ENCODE measurements at places on chromosomes 12 and 14. TPM values are rescaled to one million over a fixed set of nuclear protein-coding genes. Genes with fewer than 3 reads are reported as not detected.

Gene KLRG1
- total RNA-seq, result 1.6 TPM

Gene SLC38A4
- total RNA-seq, result 1.5 TPM

Gene TRHDE
- total RNA-seq, result 0.87 TPM

Gene CPNE8
- 9.4 TPM for total RNA-seq

Gene ADIPOR2
- 56.6 TPM for total RNA-seq

Gene USP44
- total RNA-seq, result 4.3 TPM

Gene GSC
- total RNA-seq, result not detected

Gene RNASE7
- total RNA-seq, result not detected

Gene SINHCAF
- 115 TPM for total RNA-seq

Gene TSPAN19
- not detected for total RNA-seq

Gene CLEC1B
- not detected for total RNA-seq

Gene KRT4
- not detected for total RNA-seq

Gene FAIM2
- total RNA-seq, result 0.10 TPM

- no peak for DNase-seq
- no peaks in the 10 kb centered on the region for H3K36me3 ChIP-seq
- H3K4me3 ChIP-seq, result no peak overlapping the region
These were observed 131.8 kb upstream of the MAP1LC3B2 start for GRCh38 chr12:116427200-116427930.

GRCh38 chr14:89918721-89919120 is 35.8 kb downstream of the EFCAB11 start:
- no peaks in the 10 kb centered on the region for H3K27me3 ChIP-seq
- no peak overlapping the region for H3K27ac ChIP-seq
- no peak overlapping the region for H3K4me3 ChIP-seq
- DNase-seq, result no peak
- no peaks in the 10 kb centered on the region for H3K36me3 ChIP-seq
- H3K4me1 ChIP-seq, result peaks cover 23% of the 10 kb centered on the region

DNA sequence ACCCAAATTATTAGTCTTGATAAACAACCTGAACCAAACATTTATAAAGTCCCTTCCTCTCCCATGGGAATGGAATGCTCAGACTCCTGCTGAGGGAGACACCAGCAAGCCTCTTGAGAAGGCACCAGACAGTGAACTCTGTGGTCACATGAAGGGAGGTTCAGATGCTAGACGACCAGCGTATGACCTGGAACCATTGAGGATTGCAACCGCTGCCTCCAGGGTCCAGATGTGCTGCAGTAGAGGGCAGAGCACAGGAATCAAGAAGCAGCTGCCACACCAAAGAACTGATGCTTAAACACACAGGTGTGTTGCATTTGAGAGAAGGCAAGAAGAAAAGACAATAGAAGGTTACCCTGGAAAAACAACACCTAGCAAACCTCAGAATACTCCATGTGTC is 592.4 kb downstream of the AACS start:
- no peaks in the 10 kb centered on the region for H3K4me1 ChIP-seq
- no peaks in the 10 kb centered on the region for H3K36me3 ChIP-seq
- no peak for DNase-seq
- no peak overlapping the region for H3K4me3 ChIP-seq

GRCh38 chr12:120421701-120422100 is 16.2 kb upstream of the COX6A1 start:
- no peak for DNase-seq
- H3K27ac ChIP-seq, result no peak overlapping the region
- H3K36me3 ChIP-seq, result no peaks in the 10 kb centered on the region
- H3K4me3 ChIP-seq, result no peak overlapping the region
- H3K27me3 ChIP-seq, result no peaks in the 10 kb centered on the region
- no peaks in the 10 kb centered on the region for H3K4me1 ChIP-seq

GRCh38 chr12:8593246-8593645 is 19.4 kb downstream of the AICDA start:
- H3K36me3 ChIP-seq, result no peaks in the 10 kb centered on the region
- no peak overlapping the region for H3K4me3 ChIP-seq
- no peaks in the 10 kb centered on the region for H3K27me3 ChIP-seq
- DNase-seq, result no peak
- H3K4me1 ChIP-seq, result no peaks in the 10 kb centered on the region

- H3K4me1 ChIP-seq, result no peaks in the 10 kb centered on the region
- H3K27ac ChIP-seq, result no peak overlapping the region
- no peaks in the 10 kb centered on the region for H3K27me3 ChIP-seq
- H3K36me3 ChIP-seq, result no peaks in the 10 kb centered on the region
- H3K4me3 ChIP-seq, result no peak overlapping the region
- no peak for DNase-seq
These were observed 157.6 kb downstream of the FOXA1 start for GRCh38 chr14:37437490-37437889.

- no peak overlapping the region for H3K4me3 ChIP-seq
- DNase-seq, result peak; percentile 25
These were observed 70.9 kb downstream of the TRIM9 start for GRCh38 chr14:51023964-51024363.

DNA sequence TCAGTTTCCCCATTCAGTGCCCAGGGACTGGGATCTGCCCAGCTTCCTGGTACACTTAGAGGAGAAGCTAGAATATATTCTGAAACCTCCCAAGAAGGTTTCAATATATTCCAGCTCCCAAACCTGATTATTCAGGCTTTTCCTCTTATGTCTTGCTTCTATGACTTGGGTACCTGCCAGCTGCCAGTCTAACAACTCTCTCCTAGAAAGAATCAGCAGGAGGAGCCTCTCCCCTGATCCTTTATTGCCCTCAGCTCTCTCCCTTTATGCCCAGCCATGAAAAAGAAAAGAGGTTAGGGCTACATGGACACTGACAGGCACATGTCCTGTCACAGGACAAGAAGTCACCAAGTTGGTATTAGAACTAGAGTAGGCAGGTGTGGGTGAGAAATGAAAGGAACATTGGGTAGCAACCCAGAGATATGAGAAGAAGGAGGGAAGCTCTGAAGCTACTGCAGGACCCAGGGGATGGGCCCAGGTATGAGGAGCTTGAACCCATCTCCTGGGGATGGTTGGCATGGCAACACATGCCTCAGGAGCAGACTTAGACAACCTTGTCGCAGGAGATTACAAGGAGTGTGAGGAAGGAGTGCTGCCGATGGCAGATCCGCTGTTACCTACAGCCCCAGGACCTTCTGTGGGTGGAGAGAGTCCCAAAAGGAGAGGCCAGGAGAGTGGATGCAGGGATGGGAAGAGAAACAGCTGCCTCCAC is 2.0 kb upstream of the CACNB3 start:
- no peak for DNase-seq
- H3K4me1 ChIP-seq, result peaks cover 34% of the 10 kb centered on the region
- no peaks in the 10 kb centered on the region for H3K36me3 ChIP-seq
- H3K27ac ChIP-seq, result no peak overlapping the region
- H3K27me3 ChIP-seq, result no peaks in the 10 kb centered on the region
- peak overlapping the region; percentile 83 for H3K4me3 ChIP-seq

DNA sequence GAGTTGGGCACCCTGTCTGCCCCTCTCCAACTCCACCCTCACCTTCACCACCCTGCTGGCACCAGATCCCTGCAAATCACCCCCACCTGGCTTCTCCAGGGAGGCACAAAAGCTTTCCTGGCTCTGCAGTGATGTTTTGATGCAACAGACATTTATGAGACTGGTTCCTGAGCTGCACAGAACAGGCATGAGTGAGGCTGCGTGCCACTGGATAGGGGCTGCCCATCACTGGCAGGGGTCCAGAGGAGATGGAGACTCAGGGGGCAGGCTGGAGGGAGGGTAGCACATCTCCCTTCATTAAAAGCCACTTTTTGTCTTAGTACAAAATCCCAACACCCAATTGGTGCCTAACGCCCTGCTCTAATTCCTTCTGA is 17.3 kb upstream of the ZDHHC22 start:
- DNase-seq, result no peak
- no peak overlapping the region for H3K27ac ChIP-seq
- peaks cover 20% of the 10 kb centered on the region for H3K27me3 ChIP-seq

DNA sequence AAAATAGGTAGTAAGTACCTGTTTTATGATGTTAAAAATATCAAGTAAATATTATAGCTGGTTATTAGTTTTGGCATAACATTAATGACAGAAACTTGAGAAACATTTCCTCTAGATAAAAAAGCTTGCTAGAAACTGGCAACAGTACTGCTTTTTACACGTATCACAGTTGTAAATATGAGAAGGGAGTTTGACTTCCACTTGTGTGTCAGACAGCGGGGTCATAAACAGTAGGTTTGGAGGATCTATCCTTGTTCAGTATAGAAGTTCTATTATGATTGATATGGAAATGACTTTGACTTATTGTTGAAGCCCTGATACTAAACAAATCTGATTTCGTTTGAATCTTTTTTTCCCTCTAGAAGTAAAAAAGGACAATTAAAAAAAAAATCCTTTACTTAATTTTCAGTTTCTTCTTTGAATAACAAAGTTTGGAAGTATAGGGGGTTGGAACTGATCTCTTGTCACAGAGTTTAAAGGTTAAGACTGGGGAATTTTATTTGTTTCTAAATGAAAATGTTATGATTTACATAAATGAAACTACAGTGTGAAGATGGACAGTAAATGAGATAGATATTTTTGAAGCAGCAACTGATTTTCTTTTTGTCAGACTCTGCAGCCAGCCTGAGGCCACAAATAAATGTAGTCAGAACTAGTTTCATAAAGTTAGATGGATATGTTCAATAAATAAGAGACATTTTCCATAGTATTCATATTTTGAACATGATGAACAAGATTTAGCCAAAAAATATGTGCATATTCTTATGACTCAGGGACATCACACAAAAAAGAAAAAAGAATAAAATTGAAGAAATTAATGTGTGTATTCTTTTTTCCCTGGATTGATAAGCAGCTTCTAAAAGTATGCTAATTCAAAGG is 50.1 kb downstream of the WNK1 start:
- no peak overlapping the region for H3K27ac ChIP-seq
- no peak for DNase-seq
- no peak overlapping the region for H3K4me3 ChIP-seq

DNA sequence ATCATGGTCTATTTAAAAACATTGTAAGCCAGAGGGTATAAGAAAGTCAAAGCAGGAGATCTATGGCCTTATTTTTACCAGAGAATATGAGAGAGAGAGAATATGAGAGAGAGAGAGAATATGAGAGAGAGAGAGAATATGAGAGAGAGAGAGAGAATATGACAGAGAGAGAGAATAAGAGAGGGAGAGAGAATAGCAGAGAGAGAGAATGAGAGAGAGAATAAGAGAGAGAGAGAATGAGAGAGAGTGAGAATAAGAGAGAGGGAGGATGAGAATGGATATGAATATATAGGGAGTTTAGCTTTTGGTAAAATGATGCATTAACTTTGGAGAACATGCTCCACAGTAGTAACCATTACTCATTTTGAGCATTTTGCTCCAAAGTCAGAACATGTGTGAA is 48.0 kb upstream of the ALG10B start:
- no peaks in the 10 kb centered on the region for H3K4me1 ChIP-seq
- H3K27me3 ChIP-seq, result no peaks in the 10 kb centered on the region
- no peak overlapping the region for H3K4me3 ChIP-seq
- no peaks in the 10 kb centered on the region for H3K36me3 ChIP-seq

- H3K4me3 ChIP-seq, result no peak overlapping the region
- H3K36me3 ChIP-seq, result no peaks in the 10 kb centered on the region
- H3K4me1 ChIP-seq, result peaks cover 3% of the 10 kb centered on the region
- H3K27me3 ChIP-seq, result no peaks in the 10 kb centered on the region
- no peak overlapping the region for H3K27ac ChIP-seq
These were observed 418.9 kb downstream of the ZFP36L1 start for GRCh38 chr14:68373847-68374444.

GRCh38 chr12:25691865-25692114 is 138.7 kb upstream of the LMNTD1 start:
- no peak for DNase-seq
- H3K27me3 ChIP-seq, result no peaks in the 10 kb centered on the region
- no peaks in the 10 kb centered on the region for H3K36me3 ChIP-seq
- no peak overlapping the region for H3K4me3 ChIP-seq
- no peak overlapping the region for H3K27ac ChIP-seq

DNA sequence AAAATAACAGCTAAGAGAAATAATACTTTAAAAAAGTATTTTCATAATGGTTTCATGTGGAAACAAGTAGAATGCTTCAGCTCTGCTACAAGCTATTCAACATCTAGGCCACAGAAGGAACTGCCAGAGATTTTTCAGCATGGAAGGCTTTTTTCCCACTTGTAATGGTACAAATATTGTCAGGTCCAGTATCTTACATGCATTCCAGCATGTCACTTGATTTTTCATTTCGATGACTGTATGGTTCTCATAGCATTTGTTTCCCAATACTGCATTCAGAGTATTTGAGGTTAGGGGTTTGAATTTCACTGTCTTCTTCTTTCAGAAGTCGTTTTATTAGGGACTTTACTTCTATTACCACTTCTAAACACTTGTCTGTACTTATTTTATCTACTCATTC is 1701.5 kb upstream of the FLRT2 start:
- H3K4me1 ChIP-seq, result no peaks in the 10 kb centered on the region
- no peak overlapping the region for H3K27ac ChIP-seq
- no peak overlapping the region for H3K4me3 ChIP-seq
- no peaks in the 10 kb centered on the region for H3K27me3 ChIP-seq
- no peak for DNase-seq

DNA sequence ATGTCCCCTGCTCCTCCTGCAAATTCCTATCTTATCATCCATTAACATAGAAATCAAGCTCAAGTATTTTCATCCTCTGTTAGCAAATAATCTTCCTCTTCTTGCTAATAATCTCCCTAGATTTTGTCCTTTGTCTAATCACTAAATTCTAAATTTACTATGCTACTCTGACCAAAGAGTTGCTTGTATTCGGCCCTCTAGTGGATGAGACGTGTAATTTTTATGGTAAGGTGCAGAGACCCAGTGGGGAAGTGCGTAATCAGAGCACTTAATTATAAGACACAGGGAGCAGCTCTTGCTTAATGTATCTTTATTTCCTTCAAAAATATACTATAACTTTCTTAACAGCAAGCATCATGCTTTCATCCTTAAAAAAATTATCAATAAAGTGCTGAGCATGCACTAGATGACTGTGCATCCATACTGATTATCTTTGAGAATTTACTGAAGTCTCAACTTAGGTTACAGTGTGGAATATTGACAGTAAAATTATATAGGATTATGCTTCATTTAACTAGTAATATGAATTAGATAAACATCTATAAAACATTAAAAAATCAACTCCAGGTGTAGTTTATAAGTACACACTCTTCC is 212.6 kb downstream of the SLC16A7 start:
- H3K27ac ChIP-seq, result no peak overlapping the region
- peak; percentile 16 for DNase-seq
- H3K36me3 ChIP-seq, result no peaks in the 10 kb centered on the region
- H3K27me3 ChIP-seq, result no peaks in the 10 kb centered on the region
- H3K4me1 ChIP-seq, result no peaks in the 10 kb centered on the region
- no peak overlapping the region for H3K4me3 ChIP-seq
